ENCODE measurements at places on chromosomes 6 and 20.

DNA sequence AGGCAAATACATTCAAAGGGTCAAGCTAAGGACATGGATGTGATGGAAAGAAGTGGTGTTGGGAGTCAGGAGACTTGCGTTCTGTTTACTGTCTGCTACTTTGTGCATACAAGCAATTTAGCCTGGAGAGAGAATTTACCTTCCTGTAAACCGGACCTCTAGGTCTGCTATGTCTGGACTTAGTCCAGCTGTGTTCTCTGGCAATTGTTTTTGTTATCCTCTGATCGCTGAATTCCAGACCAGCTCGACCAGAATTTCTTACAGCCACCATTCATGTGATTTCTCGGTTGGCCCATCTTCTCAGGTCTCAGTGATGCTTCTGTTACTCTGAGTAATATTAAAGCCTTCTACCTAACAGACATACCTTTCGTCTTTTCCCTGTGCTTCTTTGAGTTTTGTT is 75.2 kb downstream of the LRRC1 start:
- DNase-seq = no peak

DNA sequence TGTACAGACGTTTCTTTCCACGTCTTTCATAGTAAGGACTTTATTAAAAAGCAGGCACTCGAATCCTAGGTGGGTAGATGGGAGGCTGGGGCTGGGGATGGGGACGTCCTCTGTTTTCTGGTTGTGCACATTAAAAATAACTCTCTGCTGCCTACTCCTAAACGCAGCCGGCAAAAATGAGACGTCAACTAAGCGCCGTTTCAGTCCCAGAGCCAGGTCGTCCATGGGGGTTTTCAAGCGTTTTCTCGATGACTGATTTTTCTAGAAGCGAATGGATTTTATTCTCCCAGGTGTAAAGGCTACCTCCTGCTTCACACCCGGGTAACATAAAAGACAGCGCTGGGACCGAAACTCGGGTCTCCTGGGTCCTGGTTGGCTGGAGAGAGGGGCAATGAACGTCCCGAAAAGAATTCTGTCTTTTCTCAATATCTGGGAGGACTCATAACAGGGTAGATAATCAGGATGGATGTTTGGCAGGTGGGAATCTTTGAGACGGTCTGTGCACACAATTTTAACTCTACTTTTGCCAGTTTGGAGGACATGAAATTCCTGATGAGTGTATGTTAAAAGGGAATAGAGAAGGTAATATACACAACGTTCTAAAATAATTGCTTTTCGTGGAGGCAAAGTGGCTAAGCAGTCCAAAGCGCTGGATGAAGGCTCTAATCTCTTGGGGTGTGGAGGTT is 25.2 kb downstream of the GPX6 start:
- DNase-seq = peak; percentile 12

- no peak for DNase-seq
These were observed 173.1 kb downstream of the TFAP2C start for GRCh38 chr20:56801971-56802755.

GRCh38 chr6:145015739-145016558 is 719.4 kb downstream of the EPM2A start:
- DNase-seq = no peak
